ENCODE measurements at places on chromosomes 2 and 18.

- no peak for DNase-seq
Observed at GRCh38 chr2:138356178-138356577, 145.4 kb upstream of the SPOPL start.

DNA sequence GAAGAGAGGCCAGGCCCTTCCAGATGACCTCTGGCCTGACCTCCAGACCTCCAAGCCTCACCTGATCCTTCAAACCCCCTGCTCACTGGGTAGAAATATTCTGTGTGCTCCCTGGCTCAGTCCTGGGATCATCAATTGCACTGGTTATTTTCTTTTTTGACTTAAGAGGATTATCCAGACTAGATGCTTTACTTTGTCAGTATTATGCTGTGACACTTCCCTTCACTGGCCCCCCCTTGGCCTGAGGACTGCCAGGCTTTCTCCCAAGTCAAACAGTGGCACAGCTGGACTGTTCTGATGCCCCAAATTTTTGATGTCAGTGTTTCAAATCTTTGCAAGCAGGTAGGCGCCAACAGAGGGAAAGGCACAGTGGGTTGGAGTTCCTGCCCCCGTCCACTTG, 156.3 kb upstream of the SKOR2 start:
- no peak for DNase-seq

- no peak for DNase-seq
Observed at GRCh38 chr18:43278355-43278754, 1.1 kb upstream of the SYT4 start.

GRCh38 chr18:33987206-33987605, 237.5 kb downstream of the NOL4 start:
- DNase-seq, result no peak

GRCh38 chr2:47065771-47066380, 89.2 kb downstream of the STPG4 start:
- DNase-seq, result no peak

GRCh38 chr2:101854877-101855276, 136.9 kb upstream of the IL1R2 start:
- DNase-seq, result no peak

- DNase-seq, result peak; percentile 72
Observed at GRCh38 chr2:105361102-105361889, 24.0 kb downstream of the C2orf49 start.

- DNase-seq, result no peak
Observed at GRCh38 chr18:7196421-7196820, 34.5 kb upstream of the LRRC30 start.

All from CD4-positive, alpha-beta T cell treated with Interleukin-17A for 4 hours (primary cell).